ENCODE measurements at places on chromosomes 2 and 18. TPM values are rescaled to one million over a fixed set of nuclear protein-coding genes. Genes with fewer than 3 reads are reported as not detected.

- H3K4me3 ChIP-seq, result no peak overlapping the region
- no peaks in the 10 kb centered on the region for H3K27me3 ChIP-seq
- DNase-seq, result no peak
- peak overlapping the region; percentile 61 for H3K27ac ChIP-seq
- peaks cover 11% of the 10 kb centered on the region for H3K36me3 ChIP-seq
Measured at GRCh38 chr2:159084384-159085370, 116.2 kb downstream of the TANC1 start.

DNA sequence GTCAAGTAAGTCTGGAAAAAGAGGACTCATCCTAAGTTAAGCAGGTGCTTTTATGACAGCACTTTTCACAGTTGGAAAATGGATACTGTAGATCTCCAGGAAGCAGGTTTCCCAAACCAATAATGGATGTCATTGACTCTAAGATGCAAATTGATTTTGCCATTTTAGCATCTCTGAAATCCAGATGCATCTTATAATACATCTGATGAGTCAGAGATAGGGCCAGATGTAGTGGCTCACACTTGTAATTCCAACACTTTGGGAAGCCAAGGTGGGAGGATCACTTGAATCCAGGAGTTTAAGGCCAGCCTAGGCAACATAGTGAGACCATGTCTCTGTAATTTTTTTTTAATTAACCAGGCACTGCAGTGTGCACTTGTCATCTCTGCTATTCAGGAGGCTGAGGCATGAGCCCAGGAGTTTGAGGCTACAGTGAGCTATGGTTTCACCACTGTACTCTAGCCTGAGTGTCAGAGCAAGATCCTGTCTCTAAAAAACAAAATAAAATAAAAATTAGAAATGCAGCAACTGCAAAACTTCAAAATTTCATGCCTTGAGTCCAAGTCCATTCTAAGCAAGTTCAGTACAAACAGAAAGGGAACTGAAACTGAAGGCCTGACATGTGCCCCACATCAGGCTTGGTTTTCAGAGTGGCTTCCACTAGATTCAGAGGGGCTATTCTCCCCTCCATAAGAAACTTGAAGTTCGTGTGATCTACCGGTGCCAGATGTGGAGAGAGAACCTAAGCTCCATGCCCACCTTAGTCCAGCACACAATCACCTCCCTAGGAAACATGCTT, 267.8 kb upstream of the NCKAP5 start:
- no peaks in the 10 kb centered on the region for H3K36me3 ChIP-seq
- H3K4me3 ChIP-seq, result no peak overlapping the region
- no peaks in the 10 kb centered on the region for H3K4me1 ChIP-seq
- peaks cover 3% of the 10 kb centered on the region for H3K27me3 ChIP-seq
- DNase-seq, result no peak
- H3K27ac ChIP-seq, result no peak overlapping the region

The RGPD3 gene
- total RNA-seq, result 0.17 TPM

The HADHB gene
- 123 TPM for total RNA-seq

The PROKR1 gene
- total RNA-seq, result 0.10 TPM
